ENCODE measurements at places on chromosomes 7 and 10.

GRCh38 chr7:2886900-2887299 is 42.8 kb upstream of the GNA12 start:
- no peak for DNase-seq

DNA sequence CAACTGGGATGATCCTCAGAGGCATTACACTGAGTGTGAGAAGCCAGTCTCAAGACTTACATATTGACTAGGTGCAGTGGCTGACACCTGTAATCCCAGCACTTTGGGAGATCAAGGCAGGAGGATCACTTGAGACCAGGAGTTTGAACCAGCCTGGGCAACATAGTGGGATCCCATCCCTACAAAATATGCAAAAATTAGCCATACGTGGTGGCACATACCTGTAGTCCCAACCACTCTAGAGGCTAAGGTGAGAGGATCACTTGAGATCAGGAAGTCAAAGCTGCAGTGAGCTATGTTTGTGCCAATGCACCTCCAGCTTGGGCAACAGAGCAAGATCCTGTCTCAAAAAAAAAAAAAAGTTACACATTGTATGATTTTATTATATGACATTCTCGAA is 23.5 kb upstream of the TNPO3 start:
- DNase-seq, result no peak

DNA sequence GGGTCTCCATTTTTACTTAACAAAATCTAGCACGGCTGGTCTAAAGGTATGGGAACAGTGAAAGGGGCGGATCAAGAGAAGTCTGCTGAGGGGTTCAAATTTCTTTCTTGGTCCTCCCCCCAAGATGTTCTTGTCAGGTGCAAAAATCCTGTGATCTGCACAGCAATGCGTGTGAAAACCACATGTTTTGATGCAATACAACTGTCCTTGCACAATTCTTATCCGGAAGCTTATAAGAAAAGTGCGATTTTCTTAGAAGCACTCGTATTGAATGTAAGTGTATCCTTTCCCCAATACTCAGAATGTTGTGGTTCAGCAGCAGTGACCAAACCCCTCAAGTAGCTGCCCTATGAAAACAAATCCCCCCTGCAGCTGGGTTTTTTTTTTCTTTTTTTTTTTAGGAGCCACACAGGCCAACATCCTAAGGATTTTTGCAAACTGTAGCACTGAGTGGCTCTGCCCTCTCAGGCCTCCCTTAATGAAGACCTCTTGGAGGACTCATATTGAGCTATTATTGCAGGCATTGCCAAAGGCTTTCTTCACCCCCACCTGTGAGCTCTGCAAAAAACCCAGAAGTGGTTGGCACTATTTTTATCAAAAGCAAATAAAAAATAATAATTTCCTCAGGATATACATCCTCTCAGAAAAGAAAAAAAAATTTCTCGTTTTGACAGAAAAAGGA is 151.9 kb upstream of the ITGB1 start:
- no peak for DNase-seq

DNA sequence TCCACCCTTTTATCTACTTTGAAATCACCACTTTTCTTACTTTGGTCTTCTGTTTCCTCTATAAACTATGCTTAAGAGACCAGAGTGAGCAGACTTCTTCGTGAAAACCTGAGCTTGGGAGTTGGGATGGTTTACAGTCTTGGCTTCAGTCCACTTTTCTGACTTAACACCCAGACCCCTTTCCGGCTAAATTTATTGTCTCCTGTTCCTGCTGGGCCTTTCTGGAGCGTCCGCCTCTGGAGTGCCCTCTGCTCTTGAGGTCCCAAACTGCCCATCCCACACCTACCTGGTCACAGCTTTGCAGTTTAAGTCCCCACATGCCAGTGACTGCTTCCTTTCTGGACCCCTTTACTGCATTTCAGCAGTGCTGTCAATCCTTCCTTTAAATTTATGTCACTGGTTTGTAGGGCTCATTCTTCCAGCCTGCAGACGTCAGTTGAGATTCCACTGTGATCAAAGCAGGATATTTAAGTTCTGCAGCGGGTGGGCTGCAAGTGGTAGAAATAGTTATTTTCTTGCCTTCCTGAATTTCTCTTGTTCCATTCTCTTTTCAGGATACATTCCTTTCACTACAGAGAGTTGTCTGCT is 80.3 kb downstream of the KAT6B start:
- DNase-seq, result no peak

DNA sequence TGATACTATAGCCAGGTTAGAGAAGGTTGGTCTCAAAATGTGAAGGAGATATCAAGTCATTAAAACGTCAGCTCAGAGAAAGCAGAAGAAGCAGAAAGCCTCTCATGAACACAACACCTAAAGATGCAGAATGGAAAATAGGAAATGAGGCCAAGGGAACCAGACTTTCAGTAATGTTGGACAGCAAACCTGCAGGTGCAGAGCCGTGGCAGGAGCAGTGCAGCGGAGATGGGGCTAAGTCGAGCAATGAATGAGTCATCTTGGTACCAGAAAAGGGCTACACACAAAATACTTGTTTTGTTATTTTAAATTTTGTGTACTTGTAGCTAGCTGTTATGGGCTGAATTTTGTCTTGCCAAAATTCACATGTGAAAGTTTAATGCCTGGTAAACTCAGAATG is 479.6 kb upstream of the POM121L12 start:
- no peak for DNase-seq
